ENCODE measurements at places on chromosomes 16 and 17.
A peak's percentile ranks its signal among the peaks of the same experiment; 100 is the strongest.

DNA sequence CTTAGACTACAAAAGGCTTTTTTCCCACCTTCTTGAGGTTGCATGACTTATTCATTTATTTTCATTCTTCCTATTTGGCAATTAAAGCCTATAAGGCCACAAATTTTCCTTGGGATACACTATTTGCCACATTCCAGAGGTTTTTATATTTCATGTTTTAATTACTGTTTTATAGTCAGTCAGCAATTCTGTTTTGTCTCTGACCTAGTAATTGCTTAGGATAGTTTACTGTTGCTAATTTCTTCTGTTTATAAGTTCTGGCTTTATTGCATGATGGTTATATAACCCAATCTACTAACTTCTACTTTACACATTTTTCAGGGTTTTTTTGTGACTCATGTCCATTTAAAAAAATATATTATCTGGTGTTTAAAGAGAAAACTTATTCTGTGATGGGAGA is 2.5 kb downstream of the ZNF23 start:
- no peak for DNase-seq

- DNase-seq = no peak
Observed at GRCh38 chr16:69417520-69418199, 6.8 kb upstream of the CYB5B start.

DNA sequence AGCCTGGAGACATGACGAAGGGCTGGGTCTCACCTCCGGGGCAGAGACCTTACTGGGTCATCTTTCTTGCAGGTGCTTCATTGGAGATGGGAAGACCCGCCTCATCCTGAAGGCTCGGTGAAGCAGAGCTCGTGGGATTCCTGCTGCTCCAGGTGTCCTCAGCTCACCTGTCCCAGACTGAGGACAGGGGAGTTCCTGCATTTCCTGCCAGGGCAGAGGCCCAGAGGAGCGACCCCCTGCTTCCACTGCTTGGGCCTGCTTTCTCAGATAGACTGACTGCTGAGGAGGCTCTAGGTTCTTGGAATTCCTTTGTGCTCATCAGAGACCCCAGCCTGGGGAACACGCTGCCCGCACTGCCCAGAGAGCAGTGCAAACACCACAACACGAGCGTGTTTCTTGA is 11.6 kb downstream of the AQP8 start:
- no peak for DNase-seq

GRCh38 chr16:89422527-89422904 is 67.8 kb downstream of the ANKRD11 start:
- no peak for DNase-seq

GRCh38 chr16:11428623-11428953 is 83.3 kb downstream of the RMI2 start:
- no peak for DNase-seq

DNA sequence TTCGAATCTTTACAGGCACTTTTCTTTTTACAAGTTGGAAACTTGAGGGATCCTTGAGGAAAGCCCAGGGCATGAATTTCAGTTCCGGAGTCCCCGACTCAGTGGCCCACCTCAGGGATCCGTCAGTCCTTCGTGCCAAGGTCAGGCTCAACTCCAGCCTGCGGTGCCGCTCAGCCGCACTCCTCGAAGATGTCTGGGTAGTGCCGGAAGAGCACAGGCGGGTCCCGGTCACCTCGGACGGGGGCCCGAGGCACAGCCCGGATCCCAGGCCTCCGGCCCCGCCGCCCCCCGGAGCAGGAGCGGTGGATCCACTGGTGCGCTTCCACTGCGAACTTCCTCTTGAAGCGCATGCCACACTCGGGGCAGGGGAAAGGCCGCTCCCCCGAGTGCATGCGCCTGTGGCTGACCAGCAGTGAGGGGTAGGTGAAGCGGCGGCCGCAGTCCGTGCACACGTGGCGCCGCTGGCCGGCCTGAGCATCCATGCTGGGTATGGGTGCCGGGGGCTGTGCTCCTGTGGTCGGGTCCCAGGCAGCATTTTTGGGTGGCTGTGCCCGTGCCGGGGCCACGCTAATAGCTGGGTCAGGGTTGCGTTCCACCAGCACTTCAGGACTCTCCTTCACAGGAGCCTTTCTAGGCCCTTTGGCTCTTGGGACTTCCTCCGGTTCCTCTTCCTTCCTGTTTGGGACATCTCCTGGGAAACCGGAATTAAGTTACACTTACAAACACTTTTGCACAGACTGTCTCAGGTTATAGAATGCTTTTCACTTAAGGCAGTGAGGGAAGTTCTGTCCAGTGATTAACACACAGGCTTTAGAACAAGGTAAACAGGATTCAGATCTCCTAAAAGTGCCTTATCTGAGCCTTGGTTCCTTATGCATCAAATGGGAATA is 1.5 kb downstream of the ZNF688 start:
- DNase-seq = no peak

- no peak for DNase-seq
Observed at GRCh38 chr17:45312477-45313420, 4.1 kb downstream of the MAP3K14 start.

GRCh38 chr16:4241928-4242283 is at the start of gene SRL:
TSS of gene SRL (minus strand) at chr16:4242080. CDS start at chr16:4242067, 13 bp downstream.
- DNase-seq = no peak

- no peak for DNase-seq
Observed at GRCh38 chr16:30744183-30744582, 4.0 kb upstream of the PHKG2 start.

- DNase-seq = no peak
Observed at GRCh38 chr17:47291242-47291873, 32.4 kb upstream of the EFCAB13 start.

- DNase-seq = no peak
Observed at GRCh38 chr16:81940781-81941560, 70.3 kb downstream of the SDR42E1 start.

- DNase-seq = no peak
Observed at GRCh38 chr17:48100591-48101011, 677 bp downstream of the CBX1 start.

- DNase-seq = no peak
Observed at GRCh38 chr17:60168654-60169053, 18.9 kb downstream of the CA4 start.

DNA sequence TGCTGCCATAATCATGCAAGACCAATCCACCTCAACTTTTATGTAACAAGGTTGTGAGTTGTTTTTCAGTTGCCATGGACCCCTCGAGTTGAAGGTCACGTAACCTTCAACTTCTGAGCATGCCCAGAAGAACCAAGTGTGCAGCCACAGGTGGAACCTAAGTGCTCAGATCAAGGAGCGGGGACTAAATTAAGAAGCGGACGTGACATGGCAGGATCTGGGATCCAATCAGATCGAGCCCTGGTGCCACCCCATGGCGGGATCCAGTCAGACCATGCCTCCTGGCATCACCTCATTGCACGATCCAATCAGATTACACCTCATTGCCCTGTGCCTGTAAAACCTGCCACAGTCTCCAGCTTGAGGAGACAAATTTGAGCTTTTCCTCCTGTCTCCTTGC is 204.5 kb upstream of the CDH5 start:
- DNase-seq = no peak

- no peak for DNase-seq
Observed at GRCh38 chr16:65307286-65307685, 185.4 kb upstream of the CDH11 start.

DNA sequence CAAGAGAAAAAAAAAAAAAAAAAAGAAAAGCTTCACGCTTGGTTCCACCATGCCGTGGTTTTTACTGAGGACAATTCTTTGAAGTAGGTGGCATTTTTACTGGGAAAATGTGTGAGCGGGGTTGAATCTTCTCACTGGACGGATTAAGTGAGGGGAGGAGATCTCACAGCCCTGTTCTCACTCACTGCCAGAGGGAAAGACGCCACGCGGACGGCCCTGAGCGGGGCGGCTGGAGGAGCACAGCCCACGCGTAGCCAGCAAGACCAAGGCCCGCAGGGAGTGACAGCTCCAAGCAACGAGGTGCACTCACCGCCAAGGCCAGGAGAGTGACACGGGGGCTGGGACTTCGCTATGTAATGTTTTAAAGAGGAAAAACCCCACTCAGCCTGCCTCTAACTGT is 43.1 kb downstream of the MRM3 start:
- DNase-seq = no peak

DNA sequence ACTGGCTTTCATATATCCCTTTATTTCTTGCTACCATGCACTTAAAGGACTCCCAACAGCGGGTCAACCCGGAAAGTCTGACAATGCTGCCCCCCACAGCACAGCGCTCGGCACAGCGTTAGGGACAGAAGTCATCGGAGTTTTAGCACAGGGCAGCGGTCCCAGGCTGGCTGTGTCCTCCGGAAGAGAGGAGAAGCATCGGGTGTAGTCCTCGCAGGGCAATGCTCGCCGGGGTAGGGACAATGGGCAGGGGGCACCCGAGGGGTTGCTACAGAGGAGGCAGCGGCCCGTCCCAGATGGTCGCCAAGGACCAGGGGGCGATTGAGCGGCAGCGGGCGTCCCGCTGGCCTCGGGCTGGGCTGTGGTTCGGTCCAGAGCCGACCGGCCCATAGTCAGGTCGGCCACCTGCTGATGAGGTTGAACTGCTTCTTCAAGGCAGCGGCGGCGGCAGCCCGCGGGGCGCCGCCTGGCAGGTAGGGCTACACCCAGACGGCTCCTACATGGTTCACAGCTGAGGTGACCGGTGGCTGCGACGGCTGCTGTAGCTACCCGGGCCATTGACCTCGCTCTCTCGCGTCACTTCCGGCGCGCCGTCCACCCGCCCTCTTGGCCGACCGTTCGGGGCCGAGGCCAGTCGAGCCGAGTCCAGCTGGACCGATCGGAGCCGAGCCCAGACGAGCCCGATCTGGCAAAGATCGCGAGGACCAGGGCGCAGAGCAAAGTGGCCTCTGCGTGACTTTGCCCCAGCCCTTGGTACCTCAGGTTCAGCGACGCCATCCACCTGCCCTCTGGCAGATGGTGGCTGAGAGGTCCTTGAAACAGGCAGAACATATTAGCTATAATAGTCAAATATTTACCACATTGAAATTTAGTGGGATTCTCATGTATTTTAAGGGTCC is 4.7 kb upstream of the LCMT1 start:
- DNase-seq = peak; percentile 36

GRCh38 chr17:19791918-19792550 is 43.9 kb upstream of the ALDH3A1 start:
- no peak for DNase-seq

- DNase-seq = peak; percentile 48
Observed at GRCh38 chr17:7296189-7296861, 1.9 kb upstream of the YBX2 start.

- DNase-seq = no peak
Observed at GRCh38 chr17:17467016-17467415, 9.8 kb upstream of the MED9 start.

DNA sequence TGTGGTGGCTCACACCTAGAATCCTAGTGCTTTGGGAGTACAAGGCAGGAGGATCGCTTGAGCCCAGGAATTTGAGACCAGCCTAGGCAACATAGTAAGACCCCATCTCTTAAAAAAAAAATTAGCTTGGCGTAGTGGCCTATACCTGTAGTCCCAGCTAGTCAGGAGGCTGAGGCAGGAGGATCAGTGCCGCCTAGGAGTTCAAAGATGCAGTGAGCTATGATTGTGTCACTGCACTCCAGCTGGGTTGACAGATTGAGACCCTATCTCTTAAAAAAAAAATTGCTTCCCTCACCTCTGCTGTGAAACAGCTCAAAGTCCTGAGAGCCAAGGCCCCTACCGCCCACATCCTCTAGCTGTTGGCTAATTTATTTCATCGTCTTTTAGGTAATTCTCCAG is 10.2 kb downstream of the NDE1 start:
- DNase-seq = no peak

DNA sequence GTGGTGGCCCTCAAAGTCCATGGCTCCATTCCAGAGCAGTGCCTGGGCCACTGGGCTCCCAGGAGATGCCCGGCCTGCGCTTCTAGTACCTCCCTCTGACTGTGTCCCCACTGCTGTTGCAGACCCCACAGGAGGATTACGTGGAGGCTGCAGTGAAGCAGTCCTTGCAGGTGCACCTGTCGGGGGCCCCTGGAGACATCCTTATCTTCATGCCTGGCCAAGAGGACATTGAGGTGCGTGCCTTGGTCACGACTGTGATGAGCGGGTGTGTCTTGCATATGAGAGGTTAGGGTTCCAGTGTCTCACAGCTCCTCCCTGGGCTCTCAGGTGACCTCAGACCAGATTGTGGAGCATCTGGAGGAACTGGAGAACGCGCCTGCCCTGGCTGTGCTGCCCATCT is 11.3 kb downstream of the DHX38 start:
- DNase-seq = no peak

DNA sequence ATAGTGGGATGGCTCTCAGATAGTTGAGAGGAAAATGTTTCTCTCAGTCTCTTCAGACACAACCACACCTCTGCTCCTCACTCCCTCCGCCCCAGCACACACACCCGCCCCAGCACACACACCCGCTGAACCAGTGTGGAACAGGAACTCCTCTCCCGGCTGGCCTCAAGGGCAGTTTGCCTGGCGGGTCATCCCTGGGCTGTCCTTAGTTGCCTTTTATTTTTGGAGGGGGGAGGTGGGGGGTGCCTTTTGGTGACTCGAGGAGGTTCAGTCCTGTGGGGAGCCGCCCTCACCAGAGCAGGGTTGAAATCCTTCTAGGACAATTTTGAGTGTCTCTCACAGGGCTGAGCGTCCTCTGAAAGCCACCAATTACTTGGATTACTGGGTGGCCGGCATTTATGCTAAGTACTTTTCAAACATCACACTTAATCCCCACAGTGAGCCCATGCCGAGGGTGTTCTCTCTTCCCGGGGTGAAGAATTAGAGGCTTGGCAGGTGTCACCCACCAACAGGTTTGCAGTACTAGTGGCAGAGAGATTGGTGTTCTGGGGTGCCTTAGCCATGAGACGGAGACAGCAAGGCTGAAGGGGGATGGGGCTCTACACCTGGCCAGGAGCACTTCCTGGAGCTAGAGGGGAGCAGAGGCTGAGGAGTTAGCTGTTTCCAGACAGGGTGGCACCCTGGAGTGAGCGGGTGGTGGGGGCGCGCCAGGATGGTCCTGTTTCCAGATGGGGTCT is 2.8 kb downstream of the RASD1 start:
- DNase-seq = no peak

DNA sequence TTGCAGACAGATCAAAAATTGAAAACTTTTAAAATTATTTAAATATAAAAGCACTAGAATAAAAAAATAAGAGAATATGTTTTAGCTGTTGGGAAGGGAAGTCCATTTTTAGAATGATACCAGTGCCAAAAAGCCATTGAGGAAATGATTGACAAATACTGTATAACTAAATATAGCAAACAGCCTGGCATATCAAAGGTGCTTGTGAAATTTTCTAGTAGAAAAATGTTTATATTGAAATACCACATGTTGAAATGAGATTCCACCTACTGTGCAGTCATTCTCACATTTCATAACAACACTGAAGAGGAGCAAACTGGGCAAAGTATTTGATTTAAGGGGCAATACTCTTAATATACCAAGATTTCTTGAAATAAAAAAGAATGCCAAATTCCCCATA is 183.5 kb downstream of the PHKB start:
- DNase-seq = no peak

- DNase-seq = no peak
Observed at GRCh38 chr17:65656390-65657250, 95.2 kb upstream of the AXIN2 start.

DNA sequence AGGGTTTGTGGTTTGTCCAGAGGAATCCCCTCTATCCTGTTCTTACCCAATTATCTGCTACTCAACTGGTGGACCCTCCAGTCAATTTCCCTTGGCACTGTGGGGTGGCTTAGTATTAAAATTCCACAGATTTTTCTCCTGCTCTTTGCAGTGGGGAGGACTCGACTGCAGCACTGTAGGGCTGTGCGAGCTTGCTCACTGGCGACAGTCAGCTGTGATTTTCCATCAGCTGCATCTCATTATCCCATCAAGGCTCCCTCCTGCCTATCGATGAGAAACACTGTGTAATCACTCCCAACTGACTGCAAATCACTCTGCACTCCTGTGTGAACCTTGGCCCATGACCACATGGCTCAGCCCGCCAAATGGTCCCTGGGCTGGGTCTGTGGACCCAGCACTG is 90.5 kb upstream of the MAF start:
- DNase-seq = no peak

- no peak for DNase-seq
Observed at GRCh38 chr17:21370430-21370829, 5.7 kb upstream of the KCNJ12 start.

Data from T follicular helper cell (primary cell).